H9 (cell line): ENCODE measurements at places on chromosomes 5 and 9. TPM values are rescaled to one million over a fixed set of nuclear protein-coding genes. Genes with fewer than 3 reads are reported as not detected.

DNA sequence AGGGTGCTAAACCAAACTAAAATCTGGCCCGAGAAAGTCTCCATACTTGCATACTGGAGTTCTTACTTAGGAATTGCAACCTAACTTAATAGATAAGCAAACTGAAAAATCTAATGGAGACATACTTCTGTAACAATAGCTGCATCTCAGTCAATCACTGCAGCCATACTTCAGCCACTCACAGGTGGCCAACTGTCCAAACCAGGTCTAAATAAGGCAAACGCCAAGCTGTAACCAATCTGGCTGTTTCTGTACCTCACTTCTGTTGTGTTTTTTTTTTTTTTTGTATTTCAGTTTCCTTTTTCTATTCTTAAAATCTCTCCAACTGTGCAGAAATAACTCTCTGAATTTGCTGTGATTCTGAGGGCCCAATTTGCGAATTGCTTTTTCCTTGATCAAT is 4.4 kb upstream of the NDUFB6 start:
- no peak overlapping the region for H3K27ac ChIP-seq
- DNase-seq: no peak
- H3K4me3 ChIP-seq: no peak overlapping the region
- H3K36me3 ChIP-seq: no peaks in the 10 kb centered on the region
- H3K27me3 ChIP-seq: no peaks in the 10 kb centered on the region

DNA sequence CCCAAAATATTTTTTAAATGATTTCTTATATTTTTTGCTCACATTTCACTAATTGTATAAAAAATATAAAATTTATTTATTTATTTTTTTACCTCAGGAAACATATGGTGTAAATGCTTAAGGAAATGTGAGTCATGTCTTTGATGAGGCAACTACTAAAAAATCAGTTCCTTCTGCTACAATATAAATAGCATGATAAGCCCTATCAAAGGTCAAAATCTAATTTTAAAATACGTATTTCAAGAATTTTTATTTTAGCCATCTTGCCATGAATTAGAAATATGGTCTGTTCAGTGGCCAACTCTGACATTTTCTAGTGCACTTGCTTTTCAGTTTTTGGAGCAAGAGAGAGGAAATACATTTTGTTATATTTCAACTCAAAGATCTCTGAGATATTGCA is 50.5 kb downstream of the PDE4D start:
- no peaks in the 10 kb centered on the region for H3K27me3 ChIP-seq
- no peak overlapping the region for H3K4me3 ChIP-seq
- no peaks in the 10 kb centered on the region for H3K4me1 ChIP-seq
- H3K36me3 ChIP-seq: no peaks in the 10 kb centered on the region
- no peak overlapping the region for H3K27ac ChIP-seq

GRCh38 chr9:98846879-98847278 is 39.4 kb downstream of the GALNT12 start:
- H3K27me3 ChIP-seq: no peaks in the 10 kb centered on the region
- no peaks in the 10 kb centered on the region for H3K36me3 ChIP-seq
- H3K4me1 ChIP-seq: no peaks in the 10 kb centered on the region; the same call in 1 of the 2 replicates
- H3K4me3 ChIP-seq: no peak overlapping the region
- H3K27ac ChIP-seq: no peak overlapping the region
- DNase-seq: no peak

DNA sequence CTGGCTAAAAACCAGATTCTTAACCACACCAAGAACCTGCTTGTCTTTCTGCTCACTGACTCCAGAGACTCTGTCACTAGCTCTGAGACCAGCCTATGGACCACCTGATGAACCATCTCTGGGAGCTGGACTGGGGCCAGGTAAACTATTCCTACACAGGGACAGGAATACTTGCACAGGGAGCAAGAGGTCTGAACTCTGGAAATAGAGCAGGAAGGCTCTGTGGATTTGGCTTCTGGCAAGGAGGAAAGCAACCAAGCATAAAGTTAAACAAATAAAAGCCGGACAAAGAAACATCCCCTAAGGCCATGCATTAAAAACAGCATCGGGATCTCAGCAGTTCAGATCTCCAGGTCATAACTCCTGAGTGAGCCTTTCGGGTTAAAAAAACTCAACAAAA is 5.6 kb upstream of the SPARC start:
- no peaks in the 10 kb centered on the region for H3K27me3 ChIP-seq
- no peak overlapping the region for H3K27ac ChIP-seq
- 0 out of 2 replicates have a peak, but pooled peaks cover 5% of the 10 kb centered on the region for H3K4me1 ChIP-seq
- no peaks in the 10 kb centered on the region for H3K36me3 ChIP-seq

GRCh38 chr9:15115041-15115440 is 192.0 kb downstream of the TTC39B start:
- H3K27me3 ChIP-seq: no peaks in the 10 kb centered on the region
- peaks cover 9% of the 10 kb centered on the region; the same call in 1 of the 2 replicates for H3K4me1 ChIP-seq
- no peak overlapping the region for H3K27ac ChIP-seq
- no peak overlapping the region for H3K4me3 ChIP-seq
- DNase-seq: no peak

DNA sequence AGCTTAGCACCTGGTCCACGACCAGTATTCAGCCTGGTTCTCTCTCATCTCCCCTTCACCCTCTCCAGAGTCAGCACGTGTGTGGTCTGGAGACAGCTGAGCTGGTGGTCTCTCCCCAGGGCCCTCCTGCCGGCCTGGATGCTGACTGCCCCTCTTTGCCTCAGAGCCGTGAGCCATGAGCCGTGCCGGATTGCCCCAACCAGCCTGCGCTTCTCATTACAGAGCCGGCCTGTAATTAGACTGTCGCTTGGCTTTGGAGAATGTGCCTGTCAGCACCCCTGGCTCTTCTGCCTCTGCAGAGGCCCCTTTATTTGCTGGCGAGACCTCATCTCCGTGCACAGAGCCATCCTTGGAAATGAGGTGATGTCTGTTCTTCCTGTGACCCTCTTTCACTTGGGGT is 118.7 kb upstream of the BOD1 start:
- no peak for DNase-seq
- H3K27ac ChIP-seq: no peak overlapping the region
- peaks cover 5% of the 10 kb centered on the region for H3K36me3 ChIP-seq
- no peak overlapping the region for H3K4me3 ChIP-seq
- no peaks in the 10 kb centered on the region for H3K4me1 ChIP-seq
- H3K27me3 ChIP-seq: no peaks in the 10 kb centered on the region

DNA sequence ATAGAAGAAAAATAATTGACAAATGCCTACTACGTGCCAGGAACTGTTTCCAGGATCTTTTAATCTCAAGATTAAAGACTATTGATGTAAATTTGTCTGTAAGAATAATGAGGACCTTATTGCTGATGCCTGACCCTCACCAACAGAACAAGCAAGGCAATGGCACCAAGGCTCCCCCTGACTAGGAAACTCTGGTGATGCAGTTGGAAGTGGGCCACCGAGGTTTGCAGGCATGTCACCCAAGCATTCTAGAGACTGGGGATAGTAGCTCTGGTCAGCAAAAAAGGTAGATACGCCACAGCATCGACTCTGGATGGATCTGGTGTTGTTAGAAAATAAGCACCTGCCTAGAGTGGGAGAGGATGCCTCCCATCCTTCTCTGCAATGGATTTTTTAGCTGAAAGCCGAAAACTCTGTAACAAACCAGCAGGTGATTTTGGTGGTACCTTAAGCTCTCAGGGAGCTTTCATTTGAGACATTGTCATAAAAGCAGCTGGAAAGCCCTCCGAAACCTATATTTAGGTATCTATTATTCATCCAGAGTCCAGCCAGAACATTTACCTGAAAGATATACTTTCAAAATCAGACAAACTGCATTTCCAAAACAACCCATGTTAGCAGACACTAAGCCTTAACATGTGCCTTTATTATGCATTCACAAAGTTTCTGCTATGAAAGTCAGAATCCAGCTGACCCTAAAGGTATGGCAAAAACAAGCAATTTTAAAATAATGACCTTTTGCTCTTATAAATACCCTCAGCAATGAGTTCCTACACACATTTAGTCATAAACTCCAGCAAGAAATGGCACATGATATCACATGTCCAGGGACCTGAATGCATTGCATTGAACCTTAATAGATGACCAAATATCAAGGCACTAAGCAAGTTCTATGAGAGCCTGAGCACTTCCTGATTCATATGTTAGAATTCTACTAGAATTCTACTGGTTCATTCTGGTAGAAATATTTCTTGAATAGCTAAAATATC is 308.4 kb downstream of the PDE4D start:
- no peak for DNase-seq
- H3K36me3 ChIP-seq: no peaks in the 10 kb centered on the region
- H3K4me1 ChIP-seq: peaks cover 3% of the 10 kb centered on the region; the same call in 1 of the 2 replicates
- H3K27me3 ChIP-seq: no peaks in the 10 kb centered on the region

DNA sequence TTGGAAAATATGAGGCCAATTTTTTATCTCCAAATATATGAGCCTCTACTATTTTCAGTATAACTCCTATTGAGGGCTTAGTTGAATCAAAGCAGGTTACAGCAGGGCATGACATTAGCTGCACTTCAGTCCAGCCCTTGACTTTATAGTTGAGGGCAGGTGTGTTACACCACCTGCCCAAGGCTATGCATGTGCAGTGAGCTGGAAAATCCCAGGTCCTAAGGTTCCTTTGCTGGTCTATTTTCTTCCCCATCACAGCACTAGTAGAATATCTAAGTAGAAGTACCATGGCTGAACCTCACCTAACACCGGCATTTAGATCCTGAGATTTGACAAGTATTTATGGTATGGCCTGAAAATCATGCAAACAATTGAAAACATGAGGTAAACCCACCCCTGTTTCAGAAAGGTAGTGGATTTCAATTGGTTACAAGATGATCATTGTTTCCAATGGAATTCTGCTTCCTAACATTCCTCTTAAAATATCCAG is 201.1 kb downstream of the SEMA5A start:
- H3K27me3 ChIP-seq: no peaks in the 10 kb centered on the region
- DNase-seq: no peak
- H3K36me3 ChIP-seq: no peaks in the 10 kb centered on the region; the same call in 1 of the 2 replicates

DNA sequence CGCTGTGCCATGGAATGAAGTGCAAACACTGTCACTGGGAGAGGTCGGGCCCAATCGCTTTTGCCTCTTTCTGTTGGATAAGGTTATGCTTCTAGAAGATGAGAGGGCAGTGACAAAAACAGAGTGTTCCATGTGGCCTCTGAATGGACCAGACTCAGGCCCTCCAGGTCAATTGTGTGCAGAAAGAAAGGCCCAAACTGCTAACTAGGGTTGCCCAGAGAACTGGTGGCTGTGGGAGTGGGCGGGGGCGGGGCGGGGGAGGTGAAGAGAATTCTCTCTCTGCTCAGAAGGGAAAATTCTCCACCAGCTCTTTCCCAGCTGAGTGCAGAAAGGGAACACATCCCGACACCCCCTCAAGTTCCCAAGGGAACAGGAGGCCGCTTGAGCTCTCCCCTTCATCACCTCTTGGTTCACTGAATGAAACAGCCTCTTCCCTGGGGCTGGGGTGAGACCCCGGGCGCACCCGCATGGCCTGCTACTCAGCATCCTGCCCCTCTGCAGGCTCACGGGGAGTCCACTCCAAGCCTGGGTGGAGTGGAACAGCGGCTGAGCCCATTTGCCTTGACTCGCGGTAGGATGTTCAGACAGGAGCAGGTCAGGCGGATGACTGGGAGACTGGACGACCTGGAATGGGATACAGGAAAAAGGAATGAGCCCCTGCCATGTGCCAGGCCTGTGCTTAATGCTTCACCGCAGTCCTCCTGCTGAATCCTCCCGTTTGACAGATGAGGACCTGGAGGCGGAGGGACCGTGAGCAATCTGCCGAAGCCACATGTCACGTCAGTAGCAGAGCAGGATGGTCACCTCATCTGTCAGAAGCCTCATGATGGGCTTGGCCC is 93.8 kb upstream of the FANCC start:
- peaks cover 2% of the 10 kb centered on the region; the same call in 1 of the 2 replicates for H3K4me1 ChIP-seq
- H3K4me3 ChIP-seq: no peak overlapping the region
- no peaks in the 10 kb centered on the region for H3K27me3 ChIP-seq
- H3K27ac ChIP-seq: no peak overlapping the region

GRCh38 chr9:31908891-31909480 is 475.5 kb upstream of the ACO1 start:
- DNase-seq: no peak
- H3K27ac ChIP-seq: no peak overlapping the region
- H3K27me3 ChIP-seq: no peaks in the 10 kb centered on the region
- no peaks in the 10 kb centered on the region for H3K4me1 ChIP-seq
- H3K36me3 ChIP-seq: no peaks in the 10 kb centered on the region
- no peak overlapping the region for H3K4me3 ChIP-seq

GRCh38 chr9:69495296-69495695 is 170.3 kb downstream of the ENTREP1 start:
- no peaks in the 10 kb centered on the region for H3K27me3 ChIP-seq
- no peak overlapping the region for H3K4me3 ChIP-seq
- H3K36me3 ChIP-seq: no peaks in the 10 kb centered on the region
- H3K4me1 ChIP-seq: no peaks in the 10 kb centered on the region

GRCh38 chr5:142339781-142340180 is 15.0 kb upstream of the SPRY4 start:
- no peak overlapping the region for H3K4me3 ChIP-seq
- peaks cover 16% of the 10 kb centered on the region for H3K36me3 ChIP-seq
- no peaks in the 10 kb centered on the region; the same call in 1 of the 2 replicates for H3K4me1 ChIP-seq
- H3K27me3 ChIP-seq: no peaks in the 10 kb centered on the region
- H3K27ac ChIP-seq: no peak overlapping the region
- no peak for DNase-seq

GRCh38 chr9:91391412-91391811 is 29.7 kb upstream of the AUH start:
- H3K27ac ChIP-seq: no peak overlapping the region
- no peaks in the 10 kb centered on the region for H3K4me1 ChIP-seq
- H3K27me3 ChIP-seq: no peaks in the 10 kb centered on the region
- H3K36me3 ChIP-seq: no peaks in the 10 kb centered on the region; the same call in 2 of the 3 replicates
- no peak for DNase-seq

GRCh38 chr9:89743573-89744254 is 138.9 kb downstream of the GADD45G start:
- H3K36me3 ChIP-seq: no peaks in the 10 kb centered on the region; the same call in 2 of the 3 replicates
- no peak overlapping the region for H3K27ac ChIP-seq
- no peaks in the 10 kb centered on the region; the same call in 1 of the 2 replicates for H3K4me1 ChIP-seq
- DNase-seq: peak; percentile 76

DNA sequence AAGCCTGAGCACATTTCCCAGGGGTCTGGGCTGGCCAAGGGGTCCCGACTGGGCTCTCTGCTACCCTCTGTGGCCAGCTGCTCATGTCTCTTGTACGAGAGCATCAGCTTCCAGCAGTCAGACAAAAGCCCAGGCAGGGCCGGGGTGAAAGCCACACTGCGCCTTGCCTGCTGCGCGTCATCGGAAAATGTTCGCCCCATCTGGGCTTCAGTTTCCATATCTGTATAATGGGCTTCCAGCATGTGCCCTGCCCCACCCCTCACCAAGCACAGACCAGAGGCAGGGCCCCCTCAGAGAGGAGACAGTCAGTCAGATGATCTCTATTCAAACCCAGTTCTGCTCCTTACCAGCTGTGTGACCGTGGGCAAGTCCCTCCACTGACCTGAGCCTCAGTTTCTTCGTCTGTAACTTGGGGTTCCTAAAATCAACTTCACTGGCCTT is 8.0 kb upstream of the GRHPR start:
- peak; percentile 34 for DNase-seq
- peak overlapping the region; percentile 4; the same call in 1 of the 3 replicates for H3K4me3 ChIP-seq
- peaks cover 2% of the 10 kb centered on the region; the same call in 1 of the 2 replicates for H3K4me1 ChIP-seq
- H3K27me3 ChIP-seq: no peaks in the 10 kb centered on the region
- no peaks in the 10 kb centered on the region for H3K36me3 ChIP-seq

Gene BTNL9
- total RNA-seq: 0.88 and 0.96 TPM in 2 replicates

Gene KLHL9
- 17.4 and 18.2 TPM in 2 replicates for total RNA-seq

Gene SLC36A3
- not detected in 2 replicates for total RNA-seq

Gene COL23A1
- 2.5 and 2.6 TPM in 2 replicates for total RNA-seq

Gene ANKRD31
- 0.11 and 0.13 TPM in 2 replicates for total RNA-seq

Gene RABEPK
- total RNA-seq: 21.8 and 24.4 TPM in 2 replicates

Gene FCHO2
- total RNA-seq: 5.8 and 7.1 TPM in 2 replicates

Gene PPP2R2B
- 14.3 and 15.2 TPM in 2 replicates for total RNA-seq

Gene CTSV
- 82.2 and 85.5 TPM in 2 replicates for total RNA-seq

Gene LHX3
- total RNA-seq: not detected in 2 replicates

Gene OR13C2
- total RNA-seq: not detected in 2 replicates
